Right atrium auricular region (tissue), 2 donors: ENCODE measurements at places on chromosomes 5 and 9.

- no peak for DNase-seq
Observed at GRCh38 chr9:3431890-3432289, 93.9 kb downstream of the RFX3 start.

- DNase-seq, result no peak
Observed at GRCh38 chr5:125835293-125836172, 587.7 kb upstream of the GRAMD2B start.

- no peak for DNase-seq
Observed at GRCh38 chr5:151458314-151458713, 10.9 kb downstream of the SLC36A1 start.

DNA sequence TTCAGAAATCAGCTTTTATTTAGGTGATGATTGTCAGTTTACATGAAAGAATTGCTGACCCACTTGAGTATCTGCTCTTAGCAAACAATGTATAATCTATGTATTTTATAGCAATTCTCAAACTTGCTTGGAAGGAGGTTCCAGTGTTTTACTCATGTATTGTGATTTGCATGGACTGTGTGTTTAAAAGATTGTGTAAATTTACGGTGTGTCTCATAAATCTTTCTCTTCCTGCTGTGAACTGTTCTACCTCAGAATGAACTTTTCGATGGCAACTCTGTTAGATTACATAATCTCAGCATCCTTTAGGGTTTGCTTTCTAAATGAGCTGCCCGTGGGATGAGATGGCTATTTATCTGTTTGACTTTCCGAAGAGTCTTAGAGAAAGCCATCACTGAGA is 122.5 kb downstream of the MEF2C start:
- DNase-seq, result no peak

DNA sequence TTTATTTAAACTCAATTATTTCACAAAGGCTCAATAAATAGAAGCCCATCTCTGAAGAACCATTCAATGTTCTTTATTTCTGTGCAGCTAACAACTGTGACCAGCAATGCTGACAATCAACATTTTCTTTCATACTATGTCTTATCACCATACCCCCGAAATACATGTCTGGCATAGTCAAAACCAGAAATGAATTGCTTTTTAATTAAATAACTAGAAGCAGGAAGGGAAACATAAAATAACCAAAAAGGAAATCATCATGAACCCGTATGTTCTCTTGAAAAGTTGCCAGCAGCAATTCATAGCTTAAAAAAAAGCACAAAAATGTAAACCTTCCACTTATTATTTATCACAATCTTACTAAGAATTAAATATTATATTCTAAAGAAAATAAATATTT is 212.4 kb downstream of the TMEM232 start:
- DNase-seq, result no peak

DNA sequence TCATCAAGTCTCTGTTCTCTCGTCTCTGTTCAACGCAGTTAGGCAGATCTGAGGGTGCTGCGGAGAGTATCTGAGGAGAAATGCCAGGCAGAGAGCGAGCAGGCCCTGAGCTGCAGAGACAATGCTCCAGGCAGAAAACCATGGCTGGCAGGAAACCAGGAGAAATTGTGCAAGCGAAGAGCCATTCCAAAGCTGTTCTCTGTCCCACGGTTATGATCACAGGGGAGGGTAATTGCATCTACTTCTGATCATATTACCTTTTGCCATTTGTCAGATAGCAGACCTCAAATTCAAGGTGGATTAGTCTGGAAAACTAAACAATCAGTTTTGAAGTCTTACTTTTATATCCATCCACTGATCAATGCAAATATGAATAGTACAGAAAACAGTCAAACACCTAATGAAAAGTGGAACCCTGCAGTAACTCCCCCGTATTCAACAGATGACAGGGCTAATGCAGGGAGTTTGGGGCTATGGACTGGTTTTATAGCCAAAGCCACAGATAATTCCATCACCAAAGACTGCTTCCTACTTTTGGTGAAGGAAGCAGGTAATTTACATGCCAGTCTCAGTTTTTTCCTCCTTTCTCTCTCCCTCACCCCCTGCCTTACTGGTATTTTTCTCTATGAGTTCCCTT is 228.0 kb downstream of the DCP2 start:
- DNase-seq, result peak; percentile 75

- no peak for DNase-seq
Observed at GRCh38 chr5:83513081-83513480, 41.5 kb downstream of the VCAN start.

DNA sequence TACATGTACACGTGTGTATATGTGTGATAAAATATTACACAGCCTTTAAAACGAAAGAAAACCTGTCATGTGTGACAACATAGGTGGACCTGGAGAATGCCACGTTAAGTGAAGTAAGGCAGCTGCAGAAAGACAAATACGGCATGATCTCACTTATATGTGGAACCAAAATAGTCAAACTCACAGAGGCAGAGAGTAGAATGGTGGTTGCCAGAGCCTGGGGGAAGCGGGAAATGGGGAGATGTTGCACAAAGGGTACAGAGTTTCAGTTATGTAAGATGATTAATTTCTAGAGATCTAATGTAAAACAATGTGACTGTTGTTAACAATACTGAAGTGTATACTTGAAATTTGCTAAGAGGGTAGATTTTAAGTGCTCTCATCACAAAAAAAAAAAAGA is 34.8 kb downstream of the ADAMTS12 start:
- no peak for DNase-seq

DNA sequence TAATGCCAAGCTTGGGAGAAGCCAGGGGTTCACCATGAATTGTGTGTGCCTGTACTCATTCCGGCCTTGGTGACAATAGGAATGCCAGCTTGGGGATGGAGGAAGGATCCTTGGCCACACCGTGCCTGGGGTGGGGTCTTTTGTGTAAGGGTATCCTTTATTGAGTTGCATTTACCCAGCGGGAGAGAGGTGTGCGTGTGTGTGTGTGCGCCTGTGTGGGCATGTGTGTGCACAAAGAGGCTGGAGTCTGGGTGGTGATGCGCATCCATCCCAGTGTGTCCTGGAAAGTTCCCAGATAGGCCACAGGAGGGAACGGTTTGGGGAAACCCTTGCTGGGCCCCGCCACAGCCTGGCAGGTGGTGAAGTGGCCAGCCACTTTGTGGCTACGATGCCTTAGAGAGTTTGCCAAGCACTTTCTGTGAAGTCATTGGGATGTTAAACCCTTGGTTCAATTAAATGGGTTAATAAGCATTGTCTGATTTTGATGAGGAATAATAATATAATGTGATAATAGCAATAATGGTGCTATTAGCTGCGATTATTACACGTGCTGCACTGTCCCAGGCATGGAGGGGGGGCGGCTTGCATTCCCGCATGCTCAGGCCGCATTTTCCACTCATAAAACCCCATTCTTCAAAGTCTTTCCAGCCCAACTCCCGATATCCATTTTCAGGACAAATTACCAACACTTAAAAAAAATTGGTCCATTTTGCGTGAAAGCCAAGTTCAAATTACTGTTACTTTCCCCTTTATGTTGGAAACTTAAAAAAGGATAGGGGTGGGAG is 13.7 kb downstream of the PITX1 start:
- no peak for DNase-seq

- no peak for DNase-seq
Observed at GRCh38 chr5:173767574-173768266, 120.4 kb upstream of the CPEB4 start.

DNA sequence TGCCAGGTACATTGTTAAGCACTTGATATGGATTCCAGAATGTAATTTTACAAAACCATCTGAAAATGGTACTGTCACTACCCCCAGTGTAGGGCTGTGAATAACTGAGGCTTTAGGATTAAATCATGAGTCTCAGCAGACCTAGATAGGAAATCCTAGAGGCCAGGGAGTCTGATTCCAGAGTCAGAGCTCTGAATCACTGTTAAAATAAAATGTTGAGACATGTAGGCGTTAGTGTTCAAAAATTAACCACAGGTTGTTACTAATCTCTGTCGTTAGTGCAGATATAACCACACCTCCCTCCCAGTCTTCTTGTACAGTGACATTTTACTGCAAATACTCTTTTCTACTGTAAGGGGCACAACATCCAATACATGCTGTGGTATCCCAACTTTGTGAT is 1828.8 kb downstream of the MAT2B start:
- DNase-seq, result no peak

DNA sequence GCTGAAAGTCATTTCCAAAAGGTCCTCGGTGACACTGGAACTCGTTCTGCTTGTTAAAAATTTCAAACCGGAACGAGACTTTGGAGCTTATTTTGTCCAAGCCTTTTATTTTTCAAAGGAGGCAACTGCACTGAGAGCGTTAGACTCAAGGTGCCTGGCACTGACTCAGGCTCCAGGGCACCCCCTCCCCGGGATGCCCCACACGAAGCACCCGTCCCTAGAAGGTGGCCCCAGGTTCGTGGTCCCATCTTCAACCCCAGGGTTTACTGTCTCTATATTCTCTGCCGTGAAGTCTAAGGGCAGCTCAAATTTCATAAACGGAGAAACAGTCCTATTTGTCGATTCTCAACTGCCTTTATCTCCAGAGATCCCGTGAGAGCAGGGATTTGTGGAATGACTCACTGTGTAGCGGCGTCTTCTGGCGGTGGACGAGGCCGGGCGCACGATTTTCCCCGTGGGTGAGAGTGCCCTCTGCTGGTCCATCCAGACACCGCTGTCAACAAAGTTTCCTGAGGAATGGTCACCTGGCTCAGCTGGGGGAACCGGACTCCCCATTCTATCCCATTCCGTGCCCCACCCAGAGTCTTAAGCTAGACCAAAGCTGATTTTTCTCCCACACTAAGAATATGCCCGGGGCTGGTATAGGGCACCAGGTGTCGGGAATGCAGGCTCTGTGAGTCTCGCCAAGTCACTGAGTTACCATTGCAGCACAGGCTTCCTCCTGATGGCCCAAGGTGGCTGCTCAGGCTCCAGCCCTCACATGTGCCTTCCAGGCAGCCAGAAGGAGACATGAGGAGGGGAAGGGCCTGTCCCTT is 27.1 kb upstream of the SLC6A19 start:
- peak; percentile 78 for DNase-seq

DNA sequence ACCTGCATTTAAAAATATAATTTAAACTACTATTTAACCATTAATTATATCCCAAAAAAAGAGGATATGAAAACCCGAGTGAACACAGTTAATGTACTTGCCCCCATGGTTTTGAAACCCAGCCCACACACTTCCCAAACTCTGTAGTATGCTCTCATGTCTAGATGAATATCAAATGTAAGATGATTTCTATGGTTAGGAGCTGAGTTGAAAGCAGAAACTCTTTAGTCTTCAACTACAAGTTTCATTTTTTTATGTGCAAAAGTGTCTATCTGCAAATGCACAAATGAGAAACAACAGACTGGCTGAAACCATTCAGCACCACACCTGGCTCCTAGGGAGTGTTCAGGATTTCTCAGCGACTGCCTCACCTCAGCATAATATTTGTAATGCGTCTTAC is 183.3 kb downstream of the SEMA5A start:
- DNase-seq, result no peak

DNA sequence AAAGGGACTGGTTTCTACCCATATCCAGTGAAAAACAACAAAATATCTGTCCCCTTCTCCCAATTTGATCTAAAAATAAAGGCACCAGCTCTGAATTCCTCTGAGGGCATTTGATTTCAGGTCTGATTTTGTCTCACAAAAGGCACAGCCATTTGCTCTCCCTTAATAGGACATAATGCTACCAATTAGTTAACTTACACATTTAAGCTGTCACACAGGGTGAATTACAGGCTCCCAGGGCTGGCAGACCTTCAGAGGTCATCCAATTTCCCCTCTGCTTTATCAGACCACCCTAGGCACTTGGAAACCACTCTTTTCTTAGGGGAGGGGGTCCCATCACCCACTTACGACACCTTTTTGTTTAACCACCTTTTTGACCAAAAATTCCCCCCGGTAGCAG is 319.9 kb downstream of the SPOCK1 start:
- no peak for DNase-seq

GRCh38 chr5:151719228-151720000 is 32.7 kb upstream of the SPARC start:
- DNase-seq, result no peak

GRCh38 chr9:70951749-70952727 is 169.4 kb downstream of the TRPM3 start:
- DNase-seq, result no peak

- DNase-seq, result peak; percentile 48
Observed at GRCh38 chr5:6435356-6435755, 13.3 kb upstream of the UBE2QL1 start.

DNA sequence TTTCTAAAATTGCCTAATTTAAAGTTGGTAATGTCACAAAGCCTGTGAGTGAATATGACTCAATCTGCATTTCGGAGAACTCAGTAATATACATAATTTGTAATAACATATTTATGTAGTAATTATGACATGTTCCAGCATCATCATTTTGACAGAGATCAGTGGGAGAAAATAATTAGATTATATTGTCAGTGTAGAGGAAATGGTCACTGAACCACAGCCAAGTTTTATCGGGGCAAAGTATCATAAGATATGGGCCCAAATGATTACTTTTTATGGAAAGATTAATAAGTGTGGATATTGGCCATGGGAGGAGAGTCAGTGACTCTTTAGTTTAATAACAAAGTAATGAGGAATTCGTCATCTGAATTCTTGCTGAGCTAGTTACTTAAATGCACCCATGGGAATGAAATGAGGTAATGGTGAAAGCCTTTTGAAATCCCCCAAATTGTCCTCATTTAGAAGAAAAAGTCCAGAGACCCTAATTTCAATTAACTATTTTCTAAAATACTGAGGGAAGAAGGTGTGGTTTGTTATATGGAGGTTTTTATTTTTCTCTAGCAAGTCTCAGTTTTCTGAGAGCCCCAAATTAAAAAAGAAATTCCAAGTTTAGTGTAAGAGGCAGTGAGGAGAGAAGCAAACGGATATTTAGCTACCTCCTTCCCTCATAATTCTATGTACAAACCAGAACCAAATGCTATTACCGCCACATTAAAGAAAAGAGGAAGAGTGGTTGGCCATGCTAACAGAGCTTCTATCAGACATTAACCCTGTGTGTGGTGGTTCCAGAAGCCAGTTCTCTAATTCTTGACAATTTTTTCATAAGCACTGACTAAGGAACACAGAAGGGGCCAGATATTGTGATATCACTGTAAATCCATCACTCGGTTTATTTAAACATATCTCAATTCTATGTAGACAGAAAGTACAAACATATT is 37.7 kb upstream of the MRPS30 start:
- no peak for DNase-seq

DNA sequence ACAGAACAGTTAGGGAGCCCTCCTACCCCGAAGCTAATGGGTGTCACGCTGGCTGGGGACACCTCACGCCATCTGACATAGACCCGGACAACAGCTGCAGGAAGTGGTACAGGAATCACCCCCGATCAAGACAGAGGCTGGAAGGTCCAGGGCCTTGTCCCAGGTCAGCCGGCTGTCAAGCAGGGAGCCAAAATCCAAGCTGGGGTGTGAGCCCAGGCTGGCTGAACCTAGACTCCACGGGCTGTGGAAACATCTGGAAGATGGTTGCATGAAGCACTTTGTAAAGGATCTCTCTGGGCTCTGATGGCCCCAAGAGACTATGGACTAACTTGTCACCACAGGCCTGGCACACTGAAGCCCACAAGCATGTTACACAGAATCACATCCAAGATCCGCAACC is 68.9 kb upstream of the STXBP1 start:
- DNase-seq, result no peak

DNA sequence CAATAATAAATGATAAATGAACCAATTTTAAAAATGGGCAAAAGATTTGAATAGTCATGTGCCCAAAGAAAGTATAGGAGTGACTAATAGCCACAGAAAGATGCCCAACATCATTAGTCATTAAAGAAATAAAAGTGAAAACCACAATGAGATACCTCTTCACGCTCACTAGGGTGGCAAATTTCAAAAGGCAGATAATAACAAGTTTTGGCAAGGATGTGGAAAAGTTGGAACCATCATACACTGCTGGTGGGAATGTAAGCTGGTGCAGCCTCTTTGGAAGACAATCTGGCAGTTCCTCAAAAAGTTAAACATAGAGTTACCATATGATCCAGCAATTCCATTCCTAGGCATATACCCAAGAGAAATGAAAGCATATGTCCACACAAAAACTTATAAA is 1819.8 kb downstream of the MAT2B start:
- DNase-seq, result no peak
